NCI-H1694 (cell line): ENCODE measurements at places on chromosomes 7 and 10.
A peak's percentile ranks its signal among the peaks of the same experiment; 100 is the strongest.

DNA sequence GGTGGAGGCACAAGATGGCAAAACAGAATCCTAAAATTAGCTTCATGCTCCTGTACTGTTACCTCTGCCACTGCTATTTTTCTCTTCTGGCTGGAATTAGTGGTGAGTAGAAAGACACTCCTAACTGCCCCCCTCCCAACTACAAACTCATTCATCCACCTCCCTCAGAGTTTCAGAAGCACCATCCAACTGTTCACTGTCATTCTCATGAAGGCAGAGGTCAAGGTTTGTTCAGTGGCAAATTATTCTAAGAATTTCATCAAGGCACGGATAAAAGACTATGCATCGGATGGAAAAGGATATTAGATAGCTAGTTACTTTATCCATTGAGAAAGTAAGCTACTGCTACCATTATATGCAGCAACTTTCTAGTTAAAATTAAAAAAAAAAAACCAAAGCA is 59.7 kb downstream of the LRGUK start:
- DNase-seq = no peak

DNA sequence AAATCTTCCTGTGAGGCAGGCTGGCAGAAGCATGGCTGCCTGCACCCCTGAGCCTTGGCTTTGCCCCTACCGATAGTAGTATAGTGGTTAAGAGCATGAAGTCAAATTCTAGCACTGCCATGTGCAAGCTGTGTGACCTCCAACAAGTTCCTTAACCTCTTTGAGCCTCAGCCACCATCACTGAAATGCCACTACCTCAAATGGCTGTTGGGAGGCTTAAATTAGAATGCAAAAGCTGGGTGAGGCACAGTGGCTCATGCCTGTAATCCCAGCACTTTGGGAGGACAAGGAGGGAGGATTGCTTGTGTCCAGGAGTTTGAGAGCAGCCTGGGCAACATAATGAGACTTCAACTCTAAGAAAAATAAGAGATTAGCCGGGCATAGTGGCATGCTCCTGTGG is 8.4 kb downstream of the SFRP5 start:
- DNase-seq = no peak

- peak; percentile 56 for DNase-seq
Observed at GRCh38 chr10:85548034-85548433, 818.6 kb downstream of the GRID1 start.

DNA sequence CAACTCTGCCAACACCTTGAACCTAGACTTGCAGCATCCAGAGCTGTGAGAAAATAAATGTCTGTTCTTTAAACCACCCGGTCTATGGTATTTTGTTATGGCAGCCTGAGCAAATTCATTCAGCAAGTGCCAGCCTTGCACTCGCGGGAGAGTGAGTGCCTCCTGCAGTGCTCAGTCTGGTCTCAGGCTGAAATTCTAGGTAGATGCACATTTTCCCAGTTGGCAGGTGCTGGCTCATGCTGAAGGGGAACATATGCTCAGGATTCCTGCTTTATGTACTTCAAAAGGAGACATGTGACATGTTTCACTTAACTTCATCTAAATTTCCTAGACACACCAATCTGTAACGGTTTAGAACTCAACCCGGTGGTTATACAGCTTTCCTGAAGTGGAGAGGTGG is 170.8 kb downstream of the MGMT start:
- DNase-seq = no peak

DNA sequence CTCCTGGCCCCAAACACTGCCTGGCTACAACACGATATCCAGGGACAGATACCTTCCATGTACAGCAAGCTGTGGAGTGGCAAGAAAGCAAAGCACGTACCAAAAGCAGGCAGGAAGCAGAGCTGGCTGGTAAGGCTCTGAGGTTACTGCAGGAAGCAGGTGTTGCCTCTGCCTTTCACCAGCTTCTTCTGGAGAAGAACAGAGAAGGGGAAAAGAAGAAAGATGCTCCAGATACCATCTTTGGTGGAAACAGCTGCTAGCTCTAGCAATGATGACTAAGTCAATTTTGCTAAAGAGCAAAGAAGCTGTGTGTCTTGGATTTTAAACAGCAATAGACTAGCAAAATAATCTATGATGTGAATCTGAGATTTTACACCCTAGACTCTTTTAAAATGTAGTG is 34.9 kb upstream of the PRSS1 start:
- DNase-seq = no peak

DNA sequence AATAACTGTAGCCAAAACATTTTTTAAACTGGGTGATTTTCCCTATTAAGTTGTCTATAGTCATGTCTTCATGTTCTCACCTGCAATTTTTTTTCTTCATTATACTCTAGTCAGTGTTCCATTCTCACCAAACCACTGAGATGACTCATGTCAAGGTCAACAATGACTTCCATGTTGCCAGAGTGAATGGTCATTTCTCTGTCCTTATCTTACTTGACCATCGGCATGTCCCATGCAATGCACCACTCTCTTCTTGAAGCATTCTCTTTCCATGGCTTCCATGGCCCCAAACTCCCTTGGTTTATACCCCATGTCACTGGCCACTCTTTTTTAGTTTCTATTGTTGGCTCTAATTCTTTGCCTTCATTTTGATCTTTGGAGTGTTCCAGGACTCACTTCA is 173.9 kb downstream of the PPP1R17 start:
- no peak for DNase-seq
